ENCODE measurements at places on chromosomes 11 and 22.

DNA sequence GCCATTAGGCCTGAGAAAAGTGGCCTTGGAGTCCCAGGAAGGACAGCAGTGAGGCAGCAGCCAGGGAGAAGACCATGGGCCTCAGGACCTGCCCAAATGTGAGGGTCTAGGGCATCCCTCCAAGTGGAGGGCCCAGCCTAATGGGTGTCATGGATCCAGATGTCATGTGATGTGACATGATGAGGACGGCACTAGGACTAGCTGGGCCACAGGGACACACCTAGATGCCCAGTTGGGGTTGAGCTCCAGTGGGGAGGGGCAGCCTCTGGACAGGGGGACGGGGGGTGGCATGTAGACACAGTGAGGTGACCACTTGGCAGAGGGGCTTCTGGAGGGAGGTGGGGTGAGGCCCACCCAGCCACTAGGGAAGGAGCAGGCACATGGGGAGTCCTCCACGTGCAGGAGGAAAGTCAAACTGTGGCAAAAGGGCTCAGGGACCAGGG is 5.4 kb downstream of the SCARF2 start:
- DNase-seq, result no peak

DNA sequence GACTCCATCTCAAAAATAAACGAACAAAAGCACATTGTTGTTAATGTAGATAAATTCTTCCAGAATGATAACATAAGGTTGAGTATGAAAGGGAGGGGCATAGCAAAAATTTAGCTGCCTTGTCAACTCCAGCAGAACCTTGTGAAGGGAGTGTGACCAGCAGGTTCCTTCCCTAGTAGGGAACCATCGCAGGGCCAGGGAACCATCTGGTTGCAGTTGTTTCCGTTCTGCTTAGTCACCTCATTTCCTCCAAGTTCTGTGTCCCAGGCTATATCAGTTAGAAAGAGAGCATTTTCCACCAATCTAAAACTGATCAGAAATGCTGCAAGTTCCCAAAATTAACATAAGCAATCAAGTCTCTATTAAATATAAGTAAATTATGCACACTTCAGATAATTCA is 126.7 kb upstream of the BLID start:
- no peak for DNase-seq

- no peak for DNase-seq
Observed at GRCh38 chr11:134086376-134086775, 17.5 kb downstream of the JAM3 start.

DNA sequence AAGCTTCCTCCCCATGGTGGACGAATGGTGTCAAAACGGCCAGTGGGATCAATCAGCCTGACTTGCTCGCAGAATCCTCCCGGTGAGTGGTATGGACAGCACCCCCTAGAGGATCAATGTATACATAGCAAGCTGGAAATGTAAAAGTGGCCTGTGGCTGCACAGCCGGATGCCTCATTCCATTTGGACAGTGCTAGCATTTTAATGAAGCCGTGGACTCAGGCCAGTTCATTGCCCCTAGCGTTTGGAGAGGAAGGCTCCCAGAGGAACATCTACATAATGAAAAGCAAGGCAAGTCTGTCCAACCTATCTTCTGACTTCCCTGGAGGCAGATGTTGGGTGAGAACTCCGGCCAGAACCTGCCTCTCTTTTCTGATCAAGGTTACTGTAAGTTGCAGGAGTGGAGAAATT is 942.3 kb downstream of the NTM start:
- peak; percentile 21 for DNase-seq

GRCh38 chr11:69536406-69536805 is 54.9 kb downstream of the LINC01488 start:
- DNase-seq, result no peak

DNA sequence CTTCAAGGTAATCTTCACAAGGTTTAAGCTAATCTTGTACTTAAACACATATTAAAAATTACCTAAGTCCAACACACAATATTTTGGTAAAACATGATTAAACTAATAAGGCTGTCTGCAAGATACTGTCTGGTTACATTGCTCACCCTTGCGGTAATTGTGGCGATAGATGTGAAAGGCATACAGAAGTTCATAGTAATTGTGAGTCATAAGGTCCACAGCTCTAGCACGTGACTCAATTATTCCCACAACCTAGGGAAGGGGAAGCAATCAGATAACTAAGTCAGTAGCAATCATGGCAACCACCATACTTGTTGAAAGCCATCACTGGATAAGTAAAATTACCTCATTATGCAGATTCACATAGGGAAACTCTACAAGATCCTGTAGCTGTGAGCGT is 30.5 kb upstream of the FNBP4 start:
- DNase-seq, result no peak

DNA sequence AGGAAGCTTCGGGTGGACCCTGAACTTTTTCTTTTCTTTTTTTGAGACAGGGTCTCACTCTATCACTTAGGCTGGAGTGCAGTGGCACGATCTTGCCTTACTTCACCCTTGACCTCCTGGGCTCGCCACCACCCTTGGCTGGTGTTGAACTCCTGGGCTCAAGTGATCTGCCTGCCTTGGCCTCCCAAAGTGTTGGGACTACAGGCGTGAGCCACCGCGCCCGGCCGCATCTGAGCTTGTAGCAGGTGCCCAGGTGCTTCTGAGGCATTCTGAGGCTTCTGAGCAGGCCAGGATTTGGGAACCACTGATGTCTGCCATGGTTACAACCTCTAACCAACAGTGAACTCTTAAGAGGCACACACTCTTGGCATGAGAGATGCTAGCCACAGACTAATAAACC is 5.1 kb downstream of the USP35 start:
- no peak for DNase-seq

- DNase-seq, result no peak
Observed at GRCh38 chr22:39776295-39777009, 117.1 kb downstream of the ENTHD1 start.

GRCh38 chr11:85089654-85090053 is 537.5 kb downstream of the DLG2 start:
- no peak for DNase-seq

GRCh38 chr11:36609383-36609782 is 11.3 kb upstream of the RAG2 start:
- DNase-seq, result no peak

DNA sequence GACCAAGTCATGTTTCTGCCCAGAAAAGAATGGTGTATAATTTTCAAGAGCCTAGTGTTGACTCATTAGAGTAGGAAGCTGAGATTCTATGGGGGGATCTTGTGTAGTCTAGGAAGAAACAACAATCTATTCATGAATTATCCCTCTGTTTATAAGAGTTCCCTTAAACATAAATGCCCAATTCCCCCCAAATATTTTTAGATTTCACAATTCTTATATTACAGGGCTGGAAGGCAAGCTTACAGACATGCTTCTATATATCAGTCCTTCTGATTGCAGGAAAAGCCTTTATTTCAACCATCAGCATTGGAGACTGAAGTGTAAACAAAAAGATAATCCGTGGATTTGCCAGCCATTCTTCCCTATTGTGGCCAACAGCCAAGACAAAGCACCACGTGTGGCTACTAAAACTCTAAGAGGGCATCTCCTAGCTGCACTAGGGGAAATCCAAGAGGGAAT is 71.4 kb downstream of the NAT10 start:
- no peak for DNase-seq

GRCh38 chr11:110519796-110520195 is 90.0 kb downstream of the FDX1 start:
- DNase-seq, result no peak

DNA sequence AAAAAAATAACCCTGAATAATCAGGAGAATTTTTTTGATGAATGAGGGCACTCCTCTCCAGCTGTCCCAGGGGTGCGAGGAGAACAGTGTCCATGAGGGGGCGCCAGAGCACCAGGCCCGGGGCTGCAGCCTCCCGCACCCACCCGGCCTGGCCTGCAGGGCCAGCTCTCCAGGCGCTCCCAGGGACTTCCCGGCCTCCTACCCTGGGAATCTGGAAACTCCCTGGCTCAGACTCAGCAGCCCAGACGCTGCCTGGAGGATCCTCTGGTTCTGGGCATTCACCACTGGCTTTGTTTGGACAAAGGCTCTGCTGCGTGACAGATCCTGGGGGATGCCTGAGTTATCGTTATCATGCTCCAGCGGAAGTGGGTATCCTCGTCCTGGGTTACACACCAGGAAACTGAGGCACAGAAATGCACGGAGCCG is 31.0 kb downstream of the MCM5 start:
- DNase-seq, result peak; percentile 81

DNA sequence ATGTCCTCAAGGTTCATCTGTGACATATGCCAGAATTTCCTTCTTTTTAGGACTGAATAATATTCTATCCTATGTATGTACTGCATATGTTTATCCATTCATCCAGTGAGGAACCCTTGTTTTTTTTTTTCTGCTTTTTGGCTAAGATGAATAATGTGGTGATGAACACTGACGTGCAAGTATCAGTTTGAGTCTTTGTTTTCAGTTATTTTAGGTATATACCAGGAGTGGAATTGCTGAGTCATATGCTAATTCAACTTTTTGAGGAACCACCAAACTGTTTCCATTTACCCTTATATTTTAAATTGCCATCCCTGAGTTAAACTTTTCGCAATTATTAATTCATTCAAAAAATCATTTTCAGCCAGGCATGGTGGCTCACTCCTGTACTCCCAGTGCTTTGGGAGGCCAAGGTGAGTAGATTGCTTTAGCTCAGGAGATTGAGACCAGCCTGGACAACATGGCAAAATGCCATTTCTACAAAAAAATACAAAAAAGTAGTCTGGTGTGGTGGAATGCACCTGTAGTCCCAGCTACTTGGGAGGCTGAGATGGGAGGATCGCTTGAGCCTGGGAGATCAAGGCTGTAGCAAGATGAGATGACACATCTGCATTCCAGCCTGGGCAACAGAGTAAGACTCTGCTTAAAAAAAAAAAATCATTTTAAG is 64.2 kb downstream of the MICAL2 start:
- no peak for DNase-seq

GRCh38 chr22:33658775-33659174 is 261.5 kb downstream of the LARGE1 start:
- no peak for DNase-seq

DNA sequence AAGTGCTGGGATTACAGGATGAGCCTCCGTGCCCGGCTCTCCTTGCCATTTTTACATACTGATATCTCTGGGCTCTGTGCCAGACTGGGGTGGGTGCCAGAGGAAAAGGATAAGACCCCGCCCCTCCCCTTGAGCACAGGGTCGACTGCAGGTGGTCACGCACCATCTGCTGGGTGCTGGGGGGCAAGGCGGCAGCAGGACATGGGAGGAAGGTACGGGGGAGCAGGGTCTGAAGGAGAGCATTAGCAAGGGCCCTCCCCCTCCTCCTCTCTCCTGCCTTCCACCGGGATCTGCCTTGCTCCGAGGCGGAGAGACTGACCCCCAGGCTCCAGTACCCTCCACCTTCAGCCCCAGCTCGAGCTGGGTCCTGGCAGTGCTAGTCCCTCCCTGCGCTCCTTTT is 9.7 kb upstream of the PGA3 start:
- DNase-seq, result peak; percentile 32

DNA sequence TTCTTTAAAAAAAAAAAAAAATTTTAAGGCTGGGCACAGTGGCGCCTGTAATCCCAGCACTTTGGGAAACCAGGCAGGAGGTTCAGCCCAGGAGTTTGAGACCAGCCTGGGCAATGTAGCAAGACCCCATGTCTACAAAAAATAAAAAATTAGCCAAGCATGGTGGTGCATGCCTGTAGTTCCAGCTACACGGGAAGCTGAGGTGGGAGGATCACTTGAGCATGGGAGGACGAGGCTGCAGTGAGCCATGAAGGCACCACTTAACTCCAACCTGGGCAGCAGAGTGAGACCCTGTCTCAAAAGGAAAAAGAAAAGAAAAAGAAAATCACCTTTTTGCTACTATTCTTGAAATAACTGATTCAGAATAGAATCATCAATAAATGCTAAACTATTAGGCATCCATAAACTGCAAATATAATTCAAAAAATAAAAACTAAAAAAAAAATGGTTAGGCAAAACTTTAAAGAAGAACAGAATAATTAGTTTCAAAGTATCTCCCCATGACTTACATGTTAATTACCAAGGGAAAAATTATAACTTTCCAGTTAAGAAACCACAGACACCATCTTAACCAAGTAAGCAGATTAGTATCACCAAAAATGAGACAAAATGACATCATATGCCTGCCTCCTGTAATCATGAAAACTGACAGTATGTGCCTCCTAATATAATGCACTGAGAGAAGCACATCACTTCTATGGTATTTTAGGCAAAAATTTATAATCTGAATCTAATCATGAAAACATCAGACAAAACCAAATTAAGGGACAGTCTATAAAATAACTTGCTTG is 63.6 kb downstream of the DENND5A start:
- no peak for DNase-seq

- peak; percentile 70 for DNase-seq
Observed at GRCh38 chr11:120109531-120109930, 28.4 kb downstream of the TRIM29 start.

DNA sequence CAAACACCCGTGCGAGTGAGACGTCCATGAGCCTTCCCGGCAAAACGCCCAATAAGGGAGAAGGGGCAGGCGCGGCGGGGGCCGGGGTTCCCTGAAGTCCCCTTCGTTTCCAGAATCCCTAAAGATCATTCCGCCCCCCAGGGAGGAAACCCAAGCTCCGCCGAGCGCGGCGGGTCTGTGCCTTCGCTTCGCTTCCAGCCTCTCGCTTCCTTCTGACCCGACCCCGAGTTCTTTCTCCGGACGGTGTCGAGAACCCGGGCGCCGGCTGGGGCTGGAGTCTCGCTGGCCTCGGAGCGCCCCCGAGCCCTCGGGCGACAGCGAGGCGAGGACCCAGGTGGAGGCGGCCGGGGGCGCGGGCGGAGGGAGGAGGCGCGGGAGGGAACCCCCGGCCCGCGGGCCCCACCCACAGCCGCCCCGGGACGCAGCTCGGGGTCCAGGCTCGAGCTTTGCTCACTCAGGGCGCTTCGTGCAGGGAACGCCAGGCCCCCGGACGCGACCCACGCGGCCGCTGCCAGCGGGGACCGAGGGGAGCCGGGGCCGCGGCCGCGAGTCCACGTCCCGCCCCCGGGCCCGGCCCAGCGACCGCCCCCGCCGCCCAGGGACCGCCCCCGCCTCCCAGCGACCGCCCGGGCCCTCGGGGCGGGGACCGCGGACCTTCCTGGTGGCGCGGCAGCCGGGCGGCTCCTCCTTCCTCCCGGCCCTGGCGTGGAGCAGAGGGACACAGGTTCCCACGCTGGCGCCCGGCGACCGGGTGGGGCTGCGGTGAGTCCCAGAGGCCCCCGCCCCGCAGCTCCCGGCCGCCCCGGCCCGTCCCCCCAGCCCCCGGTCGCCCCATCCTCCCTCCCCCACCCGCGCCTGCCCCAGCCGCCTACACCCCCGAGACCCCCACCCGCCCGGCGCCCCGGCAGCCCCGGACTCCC is at the start of gene PGGHG:
PGGHG (plus strand) TSS at position 649 of the 920 bp plus-strand sequence. CDS start 691 bp downstream, outside the sequence.
- peak; percentile 74 for DNase-seq

DNA sequence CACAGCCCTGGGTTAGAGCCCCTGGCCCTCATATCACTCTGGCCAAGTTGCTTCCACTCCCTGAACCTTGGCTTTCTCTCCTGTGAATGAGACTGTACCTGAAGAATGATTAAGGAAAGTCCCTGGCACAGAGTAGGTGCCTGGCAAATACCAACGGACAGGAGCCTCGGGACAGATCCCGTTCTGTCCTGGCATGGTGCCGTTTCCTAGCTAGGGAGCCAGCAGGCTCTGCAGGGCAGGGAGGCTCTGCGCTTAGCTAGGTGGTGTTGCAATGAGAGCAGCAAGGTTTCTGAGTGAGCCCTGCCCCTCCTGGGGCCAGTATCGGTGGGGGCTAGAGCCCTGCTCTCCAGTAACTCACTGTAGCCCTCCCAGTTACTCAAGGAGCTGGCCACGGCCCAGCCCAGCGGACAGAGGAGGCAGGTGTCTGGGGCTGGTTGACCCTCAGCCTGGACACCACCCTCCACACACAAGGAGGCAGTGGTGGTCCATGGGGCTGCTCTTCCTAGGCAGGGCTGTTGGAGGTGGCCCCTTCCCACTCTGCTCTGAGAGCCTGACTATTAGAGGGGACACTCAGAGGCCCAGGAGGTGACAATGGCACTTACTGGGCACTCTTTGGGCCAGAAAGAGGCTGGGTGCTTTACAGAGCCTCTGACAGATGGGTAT is 74.4 kb downstream of the NFAM1 start:
- no peak for DNase-seq

Data from WERI-Rb-1 (cell line).